ENCODE measurements at places on chromosomes 1 and 21.

DNA sequence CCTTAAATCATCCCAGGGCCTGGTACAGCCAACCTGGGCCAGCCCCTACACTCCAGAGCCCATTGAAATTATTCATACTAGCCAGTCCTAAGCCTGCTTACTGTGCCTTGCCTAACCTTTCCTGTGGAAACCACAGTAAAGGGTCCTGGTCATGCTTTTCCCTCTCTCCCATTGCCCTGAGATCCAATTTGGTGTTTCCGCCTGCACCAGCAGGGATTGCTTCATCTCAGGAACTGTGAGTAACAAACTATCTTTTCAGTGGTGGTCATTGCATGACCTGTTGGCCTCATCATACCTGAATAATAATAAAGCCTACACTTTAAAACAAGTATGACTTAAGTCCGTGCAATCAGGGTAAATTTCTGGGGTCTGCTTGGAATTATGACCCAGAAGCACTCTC, 18.7 kb upstream of the GALNT2 start:
- DNase-seq = no peak

DNA sequence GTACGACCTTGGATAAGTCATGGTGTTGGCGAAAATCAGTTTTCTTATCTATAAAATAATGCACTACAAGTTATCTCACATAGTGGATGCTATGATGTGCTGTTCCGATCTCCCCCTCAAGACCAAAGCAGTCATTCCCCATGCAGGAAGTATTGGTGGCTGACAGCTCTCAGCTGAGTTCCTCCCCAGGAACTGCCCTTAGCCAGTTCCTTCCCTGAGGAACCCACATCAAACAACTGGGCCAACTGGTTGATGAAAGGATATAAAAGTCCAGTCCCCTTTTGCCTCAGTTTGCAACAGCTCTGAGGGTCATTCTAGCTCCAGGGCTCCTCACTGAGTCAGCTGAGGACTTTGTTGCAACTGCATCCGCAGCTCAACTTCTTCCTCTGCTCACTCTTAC, 16.1 kb upstream of the SLAMF1 start:
- no peak for DNase-seq

DNA sequence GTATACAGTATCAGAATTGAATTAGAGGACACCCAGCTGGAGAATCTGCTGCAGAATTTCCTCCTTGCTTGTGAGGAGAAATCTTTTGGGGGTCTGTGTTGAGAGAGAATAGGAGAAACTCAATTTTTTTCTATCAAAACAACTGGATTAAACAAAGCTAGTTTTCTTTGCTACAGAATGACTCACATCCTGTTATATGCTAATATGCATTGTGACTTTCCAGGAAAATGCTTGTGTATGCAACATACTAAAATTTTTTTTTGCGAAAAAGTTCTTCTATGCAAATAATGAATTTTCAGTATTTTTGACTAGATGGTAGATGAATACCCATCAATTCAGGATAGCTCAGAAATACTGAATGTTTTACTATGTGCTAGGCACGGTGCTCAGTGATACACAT, 2.2 kb downstream of the VAMP4 start:
- no peak for DNase-seq

- no peak for DNase-seq
These were observed 86.8 kb downstream of the KCNJ6 start for GRCh38 chr21:37829447-37829846.

DNA sequence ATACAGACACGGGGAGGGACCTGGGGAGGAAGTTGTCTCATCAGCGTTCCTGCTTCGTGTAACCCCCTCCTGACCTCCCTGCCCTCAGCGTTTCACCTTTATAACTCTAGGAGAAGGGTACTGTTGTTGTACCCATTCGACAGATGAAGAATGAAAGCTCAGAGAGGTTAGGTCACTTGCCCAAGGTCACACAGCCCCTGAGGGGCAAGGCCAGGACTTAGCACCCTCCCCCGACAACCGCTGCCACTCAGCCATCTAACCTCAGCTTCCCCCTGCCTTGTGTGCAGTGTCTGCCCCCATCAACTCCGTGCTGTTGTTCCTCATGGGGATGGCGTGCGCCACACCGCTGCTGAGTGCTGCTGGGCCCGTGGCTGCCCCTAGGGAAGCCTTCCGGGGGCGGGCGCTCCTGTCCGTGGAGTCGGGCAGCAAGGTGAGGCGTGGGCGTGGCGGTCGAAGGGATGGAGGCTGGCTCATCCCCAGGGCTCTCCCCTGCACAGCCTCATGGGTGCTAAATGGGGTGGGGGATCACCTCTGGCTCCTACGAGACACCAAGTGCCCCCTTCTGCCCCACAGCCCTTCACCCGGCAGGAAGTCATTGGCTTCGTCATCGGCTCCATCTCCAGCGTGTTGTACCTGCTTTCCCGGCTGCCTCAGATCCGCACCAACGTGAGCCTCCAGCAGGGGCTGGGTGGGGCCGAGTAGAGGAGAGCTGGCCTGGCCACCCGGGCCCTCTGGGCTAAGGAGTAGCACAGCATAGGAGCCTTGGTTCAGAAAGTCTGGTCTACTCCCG, 14.0 kb downstream of the SLC66A1 start:
- no peak for DNase-seq

GRCh38 chr1:214568328-214568727, 16.9 kb upstream of the PTPN14 start:
- DNase-seq = no peak

- DNase-seq = no peak
These were observed 173.6 kb downstream of the TGFBR3 start for GRCh38 chr1:91712393-91712792.

- no peak for DNase-seq
These were observed 91.7 kb downstream of the NAV1 start for GRCh38 chr1:201630582-201630981.

DNA sequence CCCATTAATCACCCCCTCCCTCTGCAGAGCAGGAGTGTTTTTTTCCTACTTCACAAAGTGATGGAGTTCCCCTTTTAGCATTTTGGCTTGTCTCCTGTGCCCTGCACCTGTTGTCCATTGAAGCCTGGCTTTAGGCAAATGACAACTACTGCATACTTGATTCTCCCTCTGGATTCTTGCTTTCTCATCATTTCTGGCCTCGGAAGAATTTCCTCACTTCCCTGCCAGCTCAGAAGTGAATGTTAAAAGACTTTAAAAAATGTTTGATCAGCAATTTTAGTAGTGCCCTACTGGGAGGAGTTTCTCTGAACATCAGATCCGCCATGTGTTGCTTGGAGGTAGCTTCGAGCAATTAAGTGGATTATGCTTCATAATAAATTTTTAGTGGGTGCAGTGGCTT, 28.1 kb downstream of the RCOR3 start:
- no peak for DNase-seq

GRCh38 chr1:29644812-29645211, 408.5 kb downstream of the PTPRU start:
- no peak for DNase-seq

DNA sequence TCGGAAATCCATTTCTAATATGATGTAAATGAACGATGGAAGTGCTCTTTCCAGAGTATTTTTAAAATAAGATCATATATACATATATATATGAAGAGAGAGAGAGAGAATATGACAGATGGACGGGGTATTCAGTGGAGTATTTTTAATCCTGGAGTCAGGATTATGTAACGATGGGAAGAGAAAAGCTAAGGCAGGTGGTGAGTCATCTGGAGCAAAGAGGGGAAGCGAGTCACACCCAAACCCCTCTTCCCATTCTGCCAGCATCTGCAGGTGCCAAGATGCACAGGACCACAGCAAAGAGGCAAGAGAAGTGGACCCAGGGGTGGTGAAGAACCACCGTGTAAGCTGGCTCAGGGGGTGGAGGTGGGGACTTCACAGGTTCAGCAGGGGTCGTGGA, 102.7 kb upstream of the GRIK3 start:
- DNase-seq = no peak

DNA sequence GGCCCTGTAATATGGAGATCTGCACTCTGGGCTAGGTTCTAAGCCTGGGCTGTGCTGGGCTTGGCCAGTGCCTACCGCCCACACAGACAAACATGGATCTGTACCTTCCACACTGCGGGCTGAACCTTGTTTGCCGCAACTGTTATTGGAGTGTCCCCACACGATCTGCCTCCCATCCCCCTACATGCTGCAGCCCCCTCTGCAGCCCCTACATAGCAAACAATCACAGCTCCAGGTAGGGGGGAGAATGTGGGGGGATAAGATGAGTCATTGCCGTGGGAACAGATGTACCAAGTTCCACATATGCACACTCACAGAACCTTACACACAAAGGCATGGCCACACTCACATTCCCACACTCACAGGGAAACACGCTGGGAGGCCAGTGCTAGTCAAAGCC, 2.1 kb upstream of the HCRTR1 start:
- DNase-seq = no peak

DNA sequence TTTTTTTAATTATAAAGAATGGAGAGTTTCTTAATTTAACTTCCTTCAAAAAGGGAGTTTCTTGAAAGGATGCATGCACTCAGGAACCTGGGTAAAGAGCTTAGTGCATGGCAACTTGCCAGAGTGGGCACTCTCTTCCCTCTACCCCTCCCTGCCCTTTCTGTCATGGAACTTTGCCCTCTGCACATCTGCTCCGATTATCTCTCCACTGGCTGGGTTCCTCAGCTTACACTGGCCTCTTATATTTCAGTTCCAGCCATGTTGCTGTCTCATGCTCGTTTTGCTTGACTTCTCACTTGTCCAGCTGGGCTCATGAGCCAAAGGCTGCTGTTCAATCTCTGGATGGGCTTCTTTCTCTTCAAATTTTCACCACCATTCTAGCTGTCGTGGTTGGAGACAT, 87.0 kb downstream of the NCAM2 start:
- no peak for DNase-seq

All from activated CD4-positive, alpha-beta T cell treated with anti-CD3 and anti-CD28 coated beads for 48 hours (primary cell).